ENCODE measurements at places on chromosomes 5 and 9. TPM values are rescaled to one million over a fixed set of nuclear protein-coding genes. Genes with fewer than 3 reads are reported as not detected.

GRCh38 chr5:151722546-151722945 lies 35.8 kb upstream of the SPARC start:
- DNase-seq = no peak

GRCh38 chr9:14349447-14350348 lies 35.8 kb upstream of the NFIB start:
- DNase-seq = no peak

DNA sequence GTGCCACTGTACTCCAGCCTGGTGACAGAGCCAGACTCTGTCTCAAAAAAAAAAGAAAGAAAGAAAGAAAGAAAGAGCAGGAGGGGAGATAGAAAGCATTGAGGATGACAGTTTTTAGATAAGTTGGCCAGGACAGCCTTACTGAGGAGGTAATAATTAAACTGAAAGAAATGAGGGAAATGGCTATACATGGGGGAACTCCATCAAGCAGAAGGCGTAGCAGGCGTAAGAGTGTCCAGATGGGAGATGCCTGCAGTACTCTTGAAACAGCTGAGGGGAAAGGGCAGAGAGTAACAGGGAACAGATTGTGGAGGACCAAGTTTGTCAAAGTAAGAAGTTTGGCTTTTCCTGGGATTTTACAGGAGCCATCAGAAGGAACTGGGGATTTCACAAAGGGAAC lies 57.5 kb downstream of the HMGCS1 start:
- no peak for DNase-seq

DNA sequence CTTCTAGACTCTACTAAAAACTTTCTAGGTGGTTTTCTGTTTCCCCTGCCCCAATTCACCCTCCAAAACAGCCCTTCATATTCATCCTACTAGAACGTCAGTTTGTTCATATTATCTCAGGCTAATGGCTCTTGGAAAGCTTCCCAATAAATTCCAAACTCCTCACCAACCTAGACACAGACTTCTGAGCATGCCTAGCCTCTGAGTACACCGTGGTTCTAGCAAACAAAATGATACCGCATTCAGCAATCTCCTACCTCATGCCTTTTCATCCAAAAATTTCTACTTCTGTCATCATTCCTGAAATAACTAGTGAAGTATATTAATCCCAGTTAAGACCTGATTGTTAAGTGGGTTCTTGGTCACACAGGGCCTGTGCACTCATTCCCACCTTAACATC lies 46.5 kb upstream of the NR5A1 start:
- no peak for DNase-seq

DNA sequence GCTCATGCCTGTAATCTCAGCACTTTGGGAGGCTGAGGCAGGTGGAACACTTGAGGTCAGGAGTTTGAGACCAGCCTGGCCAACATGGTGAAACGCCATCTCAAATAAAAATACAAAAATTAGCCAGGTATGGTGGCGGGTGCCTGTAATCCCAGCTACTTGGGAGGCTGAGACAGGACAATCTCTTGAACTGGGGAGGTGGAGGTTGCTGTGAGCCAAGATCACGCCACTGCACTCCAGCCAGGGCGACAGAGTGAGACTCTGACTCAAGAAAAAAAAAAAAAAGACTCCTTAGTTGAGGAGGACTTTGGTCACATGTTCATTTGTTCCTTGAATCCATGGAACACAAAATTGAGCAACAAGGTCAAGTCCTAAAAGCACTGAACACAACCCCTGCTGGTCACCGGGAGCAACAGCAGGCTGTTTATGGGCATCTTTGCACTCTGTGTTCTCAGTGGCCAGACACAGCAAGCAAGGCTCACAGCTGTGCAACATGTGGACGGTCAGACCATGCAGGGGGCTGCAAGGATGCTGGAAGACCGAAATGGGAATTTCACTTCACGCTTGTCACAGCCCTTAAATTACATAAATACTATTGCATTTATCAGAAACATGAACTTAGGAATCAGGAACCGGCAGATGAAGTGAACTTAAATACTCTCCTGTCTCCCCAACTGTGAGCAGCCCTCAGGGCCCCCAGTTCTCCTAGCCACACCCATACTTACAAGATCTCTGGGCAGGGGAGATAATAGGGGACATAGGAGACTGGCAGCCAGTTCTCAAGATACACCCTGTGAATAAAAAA lies 2.8 kb downstream of the GBGT1 start:
- peak; percentile 67 for DNase-seq

DNA sequence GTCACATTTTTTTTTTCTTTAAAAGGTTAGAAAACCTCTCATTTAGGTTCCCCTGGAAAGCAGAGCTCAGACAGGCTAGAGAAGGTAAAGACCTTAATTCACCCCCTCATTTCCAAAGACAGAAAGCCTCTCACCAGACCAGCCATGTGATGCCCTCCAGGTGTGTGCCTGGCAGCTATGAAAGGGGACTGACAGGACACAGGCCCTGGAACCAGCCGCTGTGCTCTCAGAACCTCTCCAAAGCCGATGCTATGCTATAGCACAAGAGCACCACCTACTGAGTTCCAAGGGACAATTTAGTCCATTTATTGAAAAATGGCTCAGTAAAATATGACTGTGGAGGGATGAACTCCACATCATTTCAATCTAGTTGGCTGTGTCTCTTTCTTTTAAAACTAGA lies 48.8 kb downstream of the FANCC start:
- DNase-seq = no peak

DNA sequence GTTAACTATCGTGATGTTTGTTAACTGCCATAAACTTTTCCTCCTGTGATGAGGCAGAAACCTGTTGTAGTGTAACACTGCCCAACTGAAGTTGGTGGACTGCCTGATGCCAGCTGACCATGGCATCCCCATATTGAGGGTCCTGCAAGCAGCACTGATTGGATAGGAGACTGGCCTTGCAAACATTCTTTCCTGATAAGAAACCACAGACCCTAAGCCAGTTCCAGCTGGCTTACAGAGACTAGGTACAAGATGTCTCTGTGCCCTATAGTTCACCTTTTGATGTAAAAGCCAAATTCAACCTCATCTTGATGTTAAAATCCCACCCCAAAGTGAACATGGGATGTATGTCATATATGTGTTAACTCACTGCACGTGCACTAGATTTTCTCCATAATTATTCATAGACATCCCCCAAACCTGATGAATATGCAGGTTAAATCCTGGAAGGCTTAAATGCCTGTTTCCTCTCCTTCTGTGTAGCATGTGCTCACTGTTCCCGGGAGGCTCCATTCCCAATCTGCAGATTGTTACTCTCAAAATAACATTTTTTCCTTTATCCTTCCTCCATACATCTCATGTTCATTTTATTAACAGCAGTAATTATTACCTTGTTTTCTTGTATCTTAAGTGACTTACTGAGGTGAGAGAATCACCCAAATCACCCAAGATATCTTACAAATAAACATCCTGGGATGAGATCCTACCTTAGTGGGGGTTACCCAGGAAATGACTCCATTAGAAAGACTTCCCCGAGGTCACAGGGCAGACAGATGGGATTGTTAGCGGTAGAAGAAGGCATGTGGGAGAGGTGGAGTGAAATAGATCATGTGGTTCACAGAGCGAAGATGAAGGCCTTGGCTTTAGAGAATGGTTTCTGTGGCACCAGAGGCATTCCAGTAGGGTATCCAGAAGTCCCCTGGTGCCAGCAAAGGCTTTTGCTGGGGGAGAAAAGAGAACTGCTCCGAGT lies 566.7 kb downstream of the CCDC171 start:
- no peak for DNase-seq

GRCh38 chr9:15856591-15856990 lies 303.7 kb downstream of the CCDC171 start:
- DNase-seq = no peak

- DNase-seq = no peak
These were observed 196.6 kb upstream of the CD180 start for GRCh38 chr5:67393211-67393610.

Gene BTNL9
- 50.7 TPM for total RNA-seq

Gene QSOX2
- 22.3 TPM for total RNA-seq
